ENCODE measurements at places on chromosomes 5 and 9. TPM values are rescaled to one million over a fixed set of nuclear protein-coding genes. Genes with fewer than 3 reads are reported as not detected.

GRCh38 chr5:170254056-170254455 is 21.3 kb downstream of the C5orf58 start:
- H3K4me1 ChIP-seq: no peaks in the 10 kb centered on the region
- H3K36me3 ChIP-seq: no peaks in the 10 kb centered on the region
- H3K27me3 ChIP-seq: no peaks in the 10 kb centered on the region
- no peak overlapping the region for H3K4me3 ChIP-seq
- DNase-seq: no peak
- no peak overlapping the region for H3K27ac ChIP-seq

Gene FBLL1
- not detected for total RNA-seq

DNA sequence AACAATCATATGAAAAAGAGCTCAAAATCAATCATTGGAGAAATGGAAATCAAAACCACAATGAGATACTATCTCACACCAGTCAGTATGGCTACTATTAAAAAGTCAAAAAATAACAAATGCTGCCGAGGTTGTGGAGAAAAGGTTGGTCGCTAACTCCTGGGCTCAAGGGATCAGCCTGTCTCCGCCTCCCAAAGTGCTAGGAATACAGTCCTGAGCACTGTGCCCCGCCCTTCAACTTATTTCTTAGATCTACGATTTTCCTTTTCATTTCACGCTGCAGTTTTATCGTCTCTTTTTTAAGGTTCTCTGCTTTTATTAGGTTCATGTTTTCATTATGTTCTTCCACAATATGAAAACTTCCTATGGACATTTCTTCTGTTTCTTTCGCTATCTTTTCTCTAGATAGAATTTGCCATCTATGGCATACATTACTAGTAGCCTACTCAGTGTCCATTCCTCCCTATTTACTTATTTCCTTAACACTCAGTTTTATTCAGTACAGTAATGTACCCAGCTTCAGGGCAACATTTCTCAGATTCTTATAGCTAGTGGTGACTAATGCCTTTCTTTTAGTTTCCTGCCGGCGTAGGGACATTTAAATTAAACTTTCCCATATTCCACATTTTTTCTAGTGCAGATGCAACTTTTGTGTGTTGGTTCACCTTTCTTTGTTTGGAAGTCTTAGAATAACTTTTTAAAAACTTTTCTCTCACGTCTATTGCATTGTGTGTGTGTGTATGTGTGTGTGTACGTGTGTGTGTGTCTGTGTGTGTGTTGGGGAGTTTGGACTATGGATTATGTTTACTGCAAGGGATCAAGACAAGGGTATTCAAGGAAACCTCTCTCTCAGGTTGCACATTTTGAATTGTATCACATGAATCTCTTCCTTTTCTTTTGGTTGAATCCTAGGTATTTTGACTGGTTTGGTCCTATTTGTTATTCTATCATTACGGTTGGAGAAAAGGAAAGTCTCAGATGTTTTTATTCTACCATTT is 21.6 kb upstream of the FBN2 start:
- H3K27ac ChIP-seq: no peak overlapping the region
- H3K36me3 ChIP-seq: no peaks in the 10 kb centered on the region
- H3K4me3 ChIP-seq: no peak overlapping the region
- no peaks in the 10 kb centered on the region for H3K4me1 ChIP-seq
- DNase-seq: no peak
- H3K27me3 ChIP-seq: no peaks in the 10 kb centered on the region

GRCh38 chr9:21803649-21804048 is 1.2 kb downstream of the MTAP start:
- DNase-seq: no peak
- peak overlapping the region; percentile 77 for H3K4me3 ChIP-seq
- H3K36me3 ChIP-seq: no peaks in the 10 kb centered on the region
- no peaks in the 10 kb centered on the region for H3K27me3 ChIP-seq
- peaks cover 20% of the 10 kb centered on the region for H3K4me1 ChIP-seq

Gene NUTM2G
- total RNA-seq: not detected

- H3K27me3 ChIP-seq: no peaks in the 10 kb centered on the region
- no peak for DNase-seq
- H3K4me1 ChIP-seq: no peaks in the 10 kb centered on the region
Observed at GRCh38 chr5:79378510-79379186, 135.3 kb downstream of the HOMER1 start.

Gene COL27A1
- 2.2 TPM for total RNA-seq

DNA sequence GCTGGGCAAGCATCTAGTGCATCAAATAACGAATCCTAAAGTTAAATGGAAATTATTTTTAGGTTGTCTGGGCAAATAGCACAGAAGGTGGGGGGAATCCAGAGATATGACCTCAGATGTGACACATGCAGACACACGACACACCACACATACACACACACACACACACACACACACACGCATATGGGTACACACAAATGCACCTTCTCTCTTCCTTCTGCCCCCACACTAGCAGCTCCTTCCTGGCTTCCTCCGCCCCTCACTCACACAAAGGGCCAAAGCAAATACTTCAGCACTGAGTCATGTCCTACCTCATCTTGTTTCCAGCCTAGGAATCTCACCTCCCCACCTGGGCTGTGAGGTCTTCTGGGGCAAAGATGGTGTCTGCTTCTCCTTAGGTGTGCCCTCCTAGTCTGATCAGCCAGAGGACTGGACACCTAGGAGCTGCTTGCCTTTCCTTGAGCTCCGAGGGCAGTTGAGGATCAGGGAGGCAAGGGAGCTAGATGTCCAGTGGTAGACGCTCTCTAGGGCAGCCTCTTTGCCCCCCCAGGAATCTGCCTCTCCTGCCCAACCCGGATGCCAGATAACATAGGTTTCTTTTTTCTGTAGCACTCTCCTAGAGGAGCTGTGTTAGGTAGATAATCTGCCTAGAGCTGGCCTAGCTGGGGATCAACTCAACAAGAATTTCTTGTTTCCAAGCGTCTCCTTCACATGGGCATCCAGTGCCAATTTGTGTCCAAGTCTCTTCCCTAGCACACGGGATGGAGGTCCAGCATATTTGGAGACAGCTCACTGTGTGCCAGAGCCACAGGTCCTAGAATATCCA is 14.3 kb upstream of the JADE2 start:
- H3K4me3 ChIP-seq: no peak overlapping the region
- peak overlapping the region; percentile 63 for H3K27ac ChIP-seq
- H3K27me3 ChIP-seq: no peaks in the 10 kb centered on the region
- H3K4me1 ChIP-seq: peaks cover 44% of the 10 kb centered on the region
- no peak for DNase-seq
- H3K36me3 ChIP-seq: no peaks in the 10 kb centered on the region

Gene GADD45G
- total RNA-seq: 8.4 TPM

- peak overlapping the region; percentile 40 for H3K27ac ChIP-seq
- DNase-seq: peak; percentile 56
- no peak overlapping the region for H3K4me3 ChIP-seq
- H3K36me3 ChIP-seq: no peaks in the 10 kb centered on the region
- H3K27me3 ChIP-seq: no peaks in the 10 kb centered on the region
- H3K4me1 ChIP-seq: no peaks in the 10 kb centered on the region
Observed at GRCh38 chr9:37531699-37532098, 44.5 kb downstream of the FBXO10 start.

DNA sequence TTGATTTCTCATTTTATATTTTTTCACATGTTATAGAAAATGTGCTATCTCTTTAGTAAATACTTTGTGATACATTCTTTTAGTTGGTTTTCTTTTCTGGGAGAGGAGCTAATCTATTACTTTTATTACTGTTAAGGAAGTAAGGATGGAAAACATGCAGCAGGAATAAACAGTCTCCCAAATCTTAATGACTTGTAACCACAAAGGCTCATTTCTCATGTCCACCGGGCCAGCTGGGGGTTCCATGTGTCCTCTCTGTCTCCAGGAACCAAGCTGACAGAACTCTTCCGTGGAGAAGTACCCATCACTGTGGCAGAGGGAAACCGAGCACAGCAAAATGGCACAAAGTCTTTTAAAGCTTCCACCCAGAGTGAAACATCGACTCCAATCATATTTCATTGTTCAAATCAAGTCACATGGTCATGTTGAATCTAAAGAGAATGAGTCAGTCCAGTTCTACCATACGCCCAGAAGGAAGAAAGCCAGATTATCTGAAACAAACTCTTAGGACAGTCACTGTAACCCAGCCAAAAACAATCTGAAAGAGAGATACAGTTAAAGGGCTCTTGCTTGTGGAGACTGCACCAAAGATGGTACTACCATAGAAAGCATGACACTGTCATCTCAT is 97.1 kb upstream of the CDH6 start:
- peaks cover 6% of the 10 kb centered on the region for H3K4me1 ChIP-seq
- H3K27ac ChIP-seq: no peak overlapping the region
- no peak for DNase-seq

- H3K4me3 ChIP-seq: no peak overlapping the region
- no peaks in the 10 kb centered on the region for H3K27me3 ChIP-seq
- no peaks in the 10 kb centered on the region for H3K4me1 ChIP-seq
- no peaks in the 10 kb centered on the region for H3K36me3 ChIP-seq
- no peak for DNase-seq
- no peak overlapping the region for H3K27ac ChIP-seq
Observed at GRCh38 chr9:137357166-137357565, 55.1 kb upstream of the NRARP start.

DNA sequence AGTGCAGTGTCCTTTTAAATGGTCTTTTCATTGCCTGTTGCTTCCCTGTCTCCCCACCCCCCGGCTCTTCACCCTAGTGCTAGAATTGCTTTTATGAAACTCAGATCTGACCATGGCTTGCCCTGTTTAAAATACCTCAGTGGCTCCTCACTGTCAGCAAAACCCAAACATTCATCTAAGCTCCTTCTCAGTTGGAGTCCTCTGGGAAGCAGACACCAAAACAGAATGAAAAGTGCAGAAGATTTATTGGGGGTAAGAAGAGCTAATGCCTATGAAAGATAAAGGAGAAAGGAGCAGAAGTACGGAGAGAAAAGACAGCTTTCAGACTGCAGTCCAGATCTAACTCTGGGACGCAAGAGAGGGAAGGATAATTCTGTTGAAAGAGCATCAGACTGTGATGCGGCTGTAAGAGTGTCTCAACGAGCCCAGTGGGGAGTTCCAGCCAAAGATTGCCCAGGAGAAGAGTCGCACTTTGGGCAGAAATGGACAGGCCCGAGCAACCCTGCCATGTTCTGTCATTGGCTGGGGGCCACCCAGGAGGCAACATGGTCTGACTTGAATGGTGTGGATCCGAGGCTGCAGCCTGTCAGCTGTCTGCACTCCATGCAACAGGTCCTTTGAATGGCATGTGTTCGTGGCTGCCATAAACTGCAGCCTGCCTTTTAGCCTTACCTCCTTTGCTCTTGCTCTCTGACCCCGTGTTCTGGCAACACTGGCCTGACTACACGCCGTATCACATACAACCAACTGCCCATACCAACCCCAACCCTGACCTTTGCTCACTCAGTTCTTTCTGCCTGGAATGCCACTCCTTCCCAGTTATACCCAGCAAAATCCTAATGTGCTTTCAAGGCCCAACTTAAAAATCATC is 55.9 kb downstream of the IRF1 start:
- peaks cover 66% of the 10 kb centered on the region for H3K4me1 ChIP-seq
- no peak overlapping the region for H3K4me3 ChIP-seq
- no peaks in the 10 kb centered on the region for H3K27me3 ChIP-seq
- H3K36me3 ChIP-seq: no peaks in the 10 kb centered on the region

DNA sequence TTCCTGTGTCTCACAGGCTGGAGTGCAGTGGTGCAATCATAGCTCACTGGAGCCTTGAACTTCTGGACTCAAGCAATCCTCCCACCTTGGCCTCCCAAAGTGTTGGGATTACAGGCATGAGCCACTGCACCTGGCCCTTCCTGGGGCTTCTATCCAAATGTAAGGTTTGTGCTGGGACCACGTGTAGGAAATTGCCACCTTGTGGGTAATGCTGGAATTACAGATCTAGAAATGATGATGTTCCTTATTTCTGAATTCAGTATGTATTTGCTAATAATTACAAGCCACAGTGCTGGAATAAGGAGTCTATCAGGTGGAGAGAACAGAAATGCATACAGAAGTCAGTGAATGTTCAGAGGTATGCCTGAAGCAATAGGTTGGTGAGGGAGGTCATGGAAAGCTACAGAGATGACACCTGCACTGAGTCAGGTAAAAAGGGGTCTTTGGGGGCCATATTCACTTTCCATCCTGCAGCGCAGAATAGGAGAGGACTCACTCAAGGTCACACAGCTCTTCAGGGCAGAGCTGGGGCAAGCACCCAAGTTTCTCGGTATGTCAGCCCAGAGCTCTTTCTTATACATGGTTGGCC is 8.8 kb upstream of the IGFBPL1 start:
- H3K27ac ChIP-seq: no peak overlapping the region
- no peak for DNase-seq
- peaks cover 10% of the 10 kb centered on the region for H3K4me1 ChIP-seq
- no peaks in the 10 kb centered on the region for H3K36me3 ChIP-seq
- no peak overlapping the region for H3K4me3 ChIP-seq
- H3K27me3 ChIP-seq: peaks cover 2% of the 10 kb centered on the region

DNA sequence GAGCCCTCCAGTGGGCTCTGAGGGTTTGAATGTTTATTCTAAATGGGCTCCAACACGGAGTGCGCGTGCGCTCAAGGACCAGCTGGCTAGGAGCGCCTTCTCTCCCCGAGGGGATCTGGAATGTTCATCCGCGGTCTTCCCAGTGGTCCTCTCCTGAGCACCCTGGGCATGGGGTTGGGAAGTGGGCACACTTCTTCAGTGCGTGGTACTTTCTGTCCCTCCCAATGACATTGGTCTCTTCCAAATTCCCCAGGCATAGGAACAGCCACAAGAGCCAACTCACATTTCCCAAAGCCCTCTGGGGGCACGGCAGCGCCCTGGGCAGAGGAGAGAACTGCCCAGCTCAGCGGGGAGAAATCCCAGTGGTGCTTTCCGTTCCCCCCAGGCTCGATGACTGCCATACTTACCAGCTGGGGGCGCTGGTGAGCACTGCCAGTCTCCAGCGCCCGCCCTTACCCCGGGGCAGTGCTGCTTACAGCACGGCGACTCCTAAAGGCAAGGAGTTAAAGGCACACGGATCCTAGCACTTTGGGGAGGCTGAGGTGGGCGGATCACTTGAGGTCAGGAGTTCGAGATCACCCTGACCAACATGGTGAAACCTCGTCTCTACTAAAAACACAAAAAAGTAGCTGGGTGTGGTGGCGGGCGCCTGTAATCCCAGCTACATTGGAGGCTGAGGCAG is 29.9 kb upstream of the OBP2B start:
- no peak overlapping the region for H3K4me3 ChIP-seq
- peak; percentile 87 for DNase-seq
- peak overlapping the region; percentile 66 for H3K27ac ChIP-seq
- peaks cover 17% of the 10 kb centered on the region for H3K4me1 ChIP-seq
- no peaks in the 10 kb centered on the region for H3K36me3 ChIP-seq

- H3K4me3 ChIP-seq: no peak overlapping the region
- H3K27ac ChIP-seq: no peak overlapping the region
- no peak for DNase-seq
- no peaks in the 10 kb centered on the region for H3K4me1 ChIP-seq
- no peaks in the 10 kb centered on the region for H3K36me3 ChIP-seq
Observed at GRCh38 chr5:98179791-98180755, 593.4 kb upstream of the RGMB start.

GRCh38 chr5:174293006-174293405 is 247.5 kb downstream of the NSG2 start:
- no peaks in the 10 kb centered on the region for H3K4me1 ChIP-seq
- no peaks in the 10 kb centered on the region for H3K36me3 ChIP-seq
- H3K4me3 ChIP-seq: no peak overlapping the region
- DNase-seq: no peak
- H3K27ac ChIP-seq: no peak overlapping the region

Measured in transverse colon (tissue), 4 donors.